Stimulated activated naive B cell treated with anti-CD40 and anti-IgM and Interleukin-4, amounts not matched to agents 10 μg/mL and 1 μg/mL and 100 μg/mL, for 72 hours (primary cell): ENCODE measurements at places on chromosomes 2 and 18.

GRCh38 chr2:102708847-102709559, 52.8 kb upstream of the TMEM182 start:
- DNase-seq, result no peak

GRCh38 chr18:36624451-36625167, 204.2 kb downstream of the TPGS2 start:
- DNase-seq, result no peak

GRCh38 chr2:3986530-3987258, 283.3 kb downstream of the DCDC2C start:
- DNase-seq, result no peak

GRCh38 chr18:24364177-24364576, 33.4 kb downstream of the OSBPL1A start:
- DNase-seq, result no peak
